ENCODE measurements at places on chromosomes 4 and X. TPM values are rescaled to one million over a fixed set of nuclear protein-coding genes. Genes with fewer than 3 reads are reported as not detected.

- DNase-seq = no peak
Measured at GRCh38 chr4:288891-289290, 16.4 kb downstream of the ZNF732 start.

- no peak for DNase-seq
Measured at GRCh38 chrX:129039176-129039575, 484.1 kb downstream of the SMARCA1 start.

- no peak for DNase-seq
Measured at GRCh38 chr4:28890949-28891775, 1829.0 kb upstream of the PCDH7 start.

DNA sequence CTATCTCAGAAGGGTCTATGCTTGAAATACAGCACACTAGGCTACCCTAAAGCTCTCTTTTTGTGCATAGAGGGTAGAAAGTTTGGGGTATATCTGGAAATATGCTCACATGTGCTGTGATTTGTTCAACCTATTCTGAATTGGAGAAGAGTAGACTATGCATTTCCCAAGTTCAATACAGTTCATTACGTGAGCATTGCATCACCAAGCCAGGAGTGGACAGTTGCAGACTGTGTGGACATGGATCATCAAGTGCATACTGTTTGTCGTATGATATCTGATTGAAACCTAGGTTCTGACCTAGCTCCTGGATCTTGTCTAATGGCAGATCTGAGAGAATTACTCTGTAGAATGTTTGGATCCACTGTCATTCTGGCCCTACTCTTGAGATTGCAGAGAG, 161.1 kb downstream of the FRAS1 start:
- DNase-seq = no peak

Gene TRIM2
- 52.2 TPM for total RNA-seq

GRCh38 chr4:82430964-82431745, 765 bp downstream of the ENOPH1 start:
- DNase-seq = peak; percentile 39

DNA sequence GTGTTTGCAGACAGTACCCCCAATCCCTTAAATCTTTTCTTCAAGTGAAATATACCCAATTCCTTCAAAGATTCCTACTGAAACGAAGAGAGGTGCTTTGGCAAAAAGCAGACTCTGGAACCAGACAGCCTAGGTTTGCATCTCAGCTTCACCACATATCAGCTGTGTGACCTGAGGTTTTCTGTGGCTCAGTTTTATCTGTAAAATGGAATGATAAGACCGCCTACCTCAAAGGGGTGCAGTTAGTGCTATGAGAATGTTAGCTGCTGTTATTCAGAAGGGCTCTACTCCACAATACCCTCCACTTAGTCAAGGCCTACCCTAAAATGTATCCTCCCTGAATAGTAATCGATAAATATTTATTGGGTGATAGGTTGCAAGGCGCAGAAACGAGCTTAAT, 664 bp downstream of the PIR start:
- no peak for DNase-seq

Gene TLR3
- 0.28 TPM for total RNA-seq

GRCh38 chrX:115499112-115499805, 61.7 kb upstream of the PLS3 start:
- no peak for DNase-seq

- DNase-seq = no peak
Measured at GRCh38 chr4:7478665-7479064, 43.9 kb upstream of the PSAPL1 start.

GRCh38 chrX:112513154-112513553, 166.6 kb downstream of the LHFPL1 start:
- peak; percentile 78 for DNase-seq

- DNase-seq = peak; percentile 13
Measured at GRCh38 chrX:51459125-51459524, 37.3 kb downstream of the NUDT11 start.

Gene GAGE12H
- not detected for total RNA-seq

- DNase-seq = peak; percentile 17
Measured at GRCh38 chrX:46665232-46666152, 91.9 kb downstream of the CHST7 start.

Data from IMR-90 (cell line).